GM12891 (cell line): ENCODE measurements at places on chromosomes 11 and 22.

- no peak for DNase-seq
Measured at GRCh38 chr11:86949995-86950660, 5.1 kb downstream of the FZD4 start.

DNA sequence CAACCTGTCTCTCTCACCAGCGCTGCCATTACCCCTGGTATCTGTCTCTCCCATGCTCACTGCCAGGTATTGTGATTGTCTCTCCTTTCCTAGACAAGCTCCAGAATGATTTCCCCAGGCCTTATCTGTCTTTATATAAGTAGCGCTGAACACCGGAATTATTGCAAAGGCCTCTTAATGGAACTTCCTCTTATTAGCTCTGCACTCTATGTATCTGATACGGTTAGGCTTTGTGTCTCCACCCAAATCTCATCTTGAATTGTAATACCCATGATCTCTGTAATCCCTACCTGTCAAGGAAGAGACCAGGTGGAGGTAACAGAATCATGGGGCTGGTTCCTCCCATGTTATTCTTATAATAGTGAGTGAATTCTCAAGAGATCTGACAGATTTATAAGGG, 39.3 kb downstream of the DDI1 start:
- no peak for DNase-seq

DNA sequence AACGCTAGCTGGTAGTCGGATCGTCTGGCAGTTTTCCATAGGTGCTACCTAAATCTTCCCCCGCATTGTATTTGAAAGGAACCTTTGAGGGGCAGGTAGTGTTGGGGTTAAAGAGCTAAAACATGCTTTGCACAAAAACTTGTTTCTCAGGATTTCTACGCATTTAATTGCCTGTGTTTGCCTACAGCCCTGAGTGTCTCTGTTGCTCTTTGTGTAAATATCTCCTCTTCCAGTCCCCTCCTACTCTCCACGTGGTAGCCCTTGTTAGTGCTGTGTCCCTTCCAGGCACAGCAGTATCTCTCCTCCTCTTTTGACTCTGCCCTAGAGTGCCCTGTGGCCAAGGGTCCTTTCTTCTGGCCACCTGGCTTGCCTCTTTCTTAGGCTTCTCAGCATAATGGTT, 81.7 kb downstream of the BARX2 start:
- no peak for DNase-seq

GRCh38 chr22:38788846-38789245, 5.1 kb downstream of the DNAL4 start:
- DNase-seq: no peak

- DNase-seq: no peak
Measured at GRCh38 chr22:46500201-46500600, 37.2 kb downstream of the CELSR1 start.

- no peak for DNase-seq
Measured at GRCh38 chr11:96188243-96189006, 154.6 kb downstream of the MAML2 start.

- no peak for DNase-seq
Measured at GRCh38 chr11:77400775-77401449, 73.0 kb downstream of the PAK1 start.

GRCh38 chr11:1884303-1884700, 7.4 kb downstream of the PRR33 start:
- no peak for DNase-seq

DNA sequence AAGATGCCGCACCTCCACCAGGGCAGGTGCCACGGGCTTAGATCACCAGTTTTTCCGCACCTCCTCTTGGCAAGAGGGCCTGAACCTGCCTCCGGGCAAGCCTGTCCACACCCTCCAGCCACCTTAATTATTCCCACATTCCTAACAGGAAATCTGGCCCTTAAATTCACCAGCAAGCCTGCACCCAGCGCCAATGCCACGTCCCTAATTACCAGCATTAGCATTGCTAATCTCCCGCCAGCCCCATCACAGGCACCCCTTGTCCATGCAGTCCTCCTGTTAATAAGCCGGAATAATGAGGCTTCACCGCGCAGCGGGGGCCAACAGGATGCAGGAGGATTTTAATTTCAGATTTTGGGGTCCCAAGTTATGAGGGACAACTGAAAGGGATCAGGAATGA, 69.7 kb downstream of the PHF21B start:
- DNase-seq: no peak

- DNase-seq: no peak
Measured at GRCh38 chr11:10388574-10388973, 66.5 kb upstream of the AMPD3 start.

DNA sequence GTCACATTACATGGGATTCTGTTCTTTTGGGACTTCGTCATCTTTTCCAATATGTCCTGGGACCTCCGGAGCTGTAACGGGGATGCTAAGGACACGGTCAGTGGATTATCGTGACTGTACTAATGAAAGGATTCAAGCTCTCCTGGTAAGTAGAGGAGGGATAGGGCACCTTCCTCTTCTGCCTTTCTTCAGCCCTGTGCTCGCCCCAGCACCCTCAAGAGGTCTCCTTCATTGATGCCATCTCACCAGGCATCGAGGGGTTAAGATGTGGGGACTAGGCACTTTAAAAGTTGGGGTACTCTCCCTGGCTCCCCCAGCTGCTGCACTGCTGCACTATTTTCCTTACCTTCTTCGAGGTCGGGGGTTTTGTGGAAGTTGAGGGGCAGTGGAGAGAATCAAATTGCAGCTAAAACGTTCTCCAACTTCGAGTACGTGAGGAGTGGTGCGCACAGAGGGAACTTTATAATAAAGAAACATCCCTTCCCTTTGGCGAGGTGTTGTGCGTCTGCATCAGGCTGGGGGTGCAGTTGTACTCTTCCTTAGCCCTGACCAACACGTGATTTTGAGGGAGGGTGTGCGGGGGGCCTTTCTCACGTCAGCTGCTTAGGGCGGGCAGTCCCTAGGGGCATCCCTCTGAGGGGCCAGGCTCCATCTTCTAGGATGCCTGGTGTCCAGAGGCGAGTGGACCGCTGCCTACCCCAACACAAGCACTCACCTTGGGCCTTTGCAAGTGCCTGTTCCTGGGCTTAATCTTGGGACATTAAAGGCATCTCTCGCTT, 96.1 kb downstream of the GRAMD1B start:
- no peak for DNase-seq

DNA sequence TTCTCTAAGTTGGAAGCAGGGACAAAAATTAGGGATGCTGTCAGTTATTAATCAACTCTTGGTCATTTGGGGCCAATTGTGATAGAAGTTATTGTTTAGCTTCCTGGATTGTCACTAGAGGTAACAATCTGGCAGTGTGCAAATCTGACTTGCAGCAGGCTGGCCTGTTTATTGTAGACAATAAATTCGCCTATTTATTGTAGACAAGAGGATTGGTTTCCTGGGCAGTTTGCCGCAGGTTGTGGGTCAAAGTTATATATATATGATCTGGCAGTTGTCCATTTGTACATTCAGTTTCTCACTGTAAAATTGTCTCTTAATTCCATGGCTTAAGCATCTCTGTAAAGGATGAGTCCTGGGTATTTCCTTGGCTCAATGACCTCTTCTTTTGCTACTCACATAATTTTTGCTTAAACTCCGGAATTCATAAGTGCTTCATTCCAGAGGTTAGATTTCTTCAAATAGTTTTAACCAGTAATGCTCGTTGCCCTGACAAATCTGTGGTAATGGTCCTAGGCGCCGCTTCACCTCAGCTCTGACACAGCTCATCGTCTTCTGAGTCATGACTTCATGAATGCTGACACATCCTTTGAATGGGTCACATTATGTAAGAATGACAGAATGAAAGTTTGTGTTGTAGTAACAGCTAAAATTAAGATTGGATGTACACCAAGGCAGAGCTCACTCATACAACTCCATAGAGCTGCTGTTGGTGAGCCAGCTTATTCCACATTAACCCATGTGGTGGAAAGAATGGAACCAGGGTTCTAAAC, 7.8 kb upstream of the MMP3 start:
- no peak for DNase-seq

- DNase-seq: no peak
Measured at GRCh38 chr11:5159806-5160205, 5.2 kb upstream of the OR52A1 start.

DNA sequence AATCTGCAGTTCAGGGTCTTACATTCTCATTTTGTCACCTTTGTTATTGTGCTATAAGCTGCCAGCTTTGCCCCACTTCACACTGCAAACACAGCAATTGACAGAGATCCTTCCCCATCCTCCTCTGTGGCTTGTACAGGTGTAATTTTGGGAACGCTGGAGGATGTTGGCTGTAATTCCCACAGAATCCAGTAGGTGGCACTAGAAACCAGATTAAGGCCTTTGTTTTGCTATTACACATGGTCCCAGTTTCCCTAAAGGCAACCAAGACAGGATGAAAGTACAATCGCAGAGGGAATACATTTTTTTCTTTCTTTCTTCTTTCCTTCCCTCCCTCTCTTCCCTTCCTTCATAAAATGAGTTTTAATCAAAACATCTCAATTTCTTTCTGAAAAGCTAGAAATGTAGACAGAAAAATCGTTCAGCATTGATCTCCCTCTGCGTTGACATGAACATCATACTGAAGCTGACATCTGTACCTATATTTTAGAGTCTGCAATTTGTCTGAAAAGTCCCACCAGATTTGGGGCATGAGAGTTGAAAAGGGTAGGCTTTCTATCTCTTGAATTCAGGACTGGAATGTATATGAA, 21.3 kb upstream of the NELL1 start:
- peak; percentile 39 for DNase-seq

DNA sequence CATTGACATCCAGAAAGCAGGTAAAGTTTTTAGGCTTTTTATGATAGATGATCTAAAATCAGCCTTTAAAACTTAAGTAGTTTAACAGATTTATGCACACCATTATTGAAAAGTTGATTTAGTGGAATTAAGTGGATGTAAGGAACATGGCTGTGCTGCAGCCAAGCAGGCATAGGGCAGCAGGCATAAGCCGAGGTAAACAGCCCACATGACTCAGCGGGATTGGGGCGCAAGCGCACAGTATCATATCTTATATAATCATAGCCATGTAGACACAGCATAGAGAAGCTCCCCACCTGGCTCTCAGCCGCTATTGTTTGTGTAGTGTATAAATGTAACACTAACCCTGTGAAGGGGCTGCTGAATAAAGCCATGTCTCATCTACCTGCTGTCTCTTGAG, 157.5 kb downstream of the WNT11 start:
- no peak for DNase-seq

DNA sequence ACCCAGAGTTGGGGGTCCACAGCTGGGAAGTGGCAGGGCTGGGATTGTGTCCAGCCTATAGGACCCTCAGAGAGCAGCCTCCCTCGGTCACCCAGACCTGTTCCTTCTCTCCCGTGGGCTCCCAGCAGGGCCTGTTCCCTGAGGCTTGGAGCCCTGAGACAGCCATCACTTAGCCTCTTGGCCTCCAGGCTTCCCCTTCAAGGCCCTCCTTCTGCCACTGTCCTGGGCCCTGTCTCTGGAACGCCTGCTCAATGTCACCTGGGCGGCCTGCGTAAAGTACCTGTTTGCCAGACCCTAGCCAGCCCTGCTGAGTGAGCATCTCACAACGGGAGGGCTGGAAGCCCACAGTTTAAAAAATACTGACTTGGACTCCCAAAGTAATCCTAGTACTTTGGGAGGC, 6.5 kb downstream of the MGAT3 start:
- no peak for DNase-seq

- no peak for DNase-seq
Measured at GRCh38 chr22:36492109-36492508, 10.7 kb upstream of the TXN2 start.

DNA sequence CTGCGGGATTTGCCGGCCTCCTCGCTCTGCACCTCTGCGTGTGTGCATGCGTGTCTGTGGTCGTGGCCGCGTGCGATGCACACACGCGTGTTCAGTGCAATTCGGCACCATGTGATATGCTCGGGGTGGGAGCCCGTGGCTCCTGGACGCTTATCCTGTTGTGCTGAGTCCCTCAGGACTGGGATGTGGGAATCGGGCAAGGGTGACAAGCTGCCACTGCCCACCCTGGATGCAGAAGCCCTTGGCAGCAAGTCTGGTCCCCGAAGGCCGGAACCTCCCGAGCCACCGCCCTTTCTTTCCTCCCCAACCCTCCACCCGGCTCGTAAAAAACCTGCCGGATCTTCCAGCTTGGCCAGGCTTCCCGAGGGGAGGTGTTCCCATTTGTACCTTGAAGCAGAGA, 128.2 kb downstream of the PHF21B start:
- DNase-seq: no peak

GRCh38 chr22:43205748-43206508, 19.0 kb upstream of the TTLL12 start:
- DNase-seq: no peak

GRCh38 chr11:26904801-26905200, 89.1 kb upstream of the FIBIN start:
- DNase-seq: no peak

GRCh38 chr11:70848243-70848750, 404.1 kb downstream of the SHANK2 start:
- no peak for DNase-seq

- DNase-seq: no peak
Measured at GRCh38 chr11:3043315-3043871, 13.8 kb downstream of the CARS1 start.

DNA sequence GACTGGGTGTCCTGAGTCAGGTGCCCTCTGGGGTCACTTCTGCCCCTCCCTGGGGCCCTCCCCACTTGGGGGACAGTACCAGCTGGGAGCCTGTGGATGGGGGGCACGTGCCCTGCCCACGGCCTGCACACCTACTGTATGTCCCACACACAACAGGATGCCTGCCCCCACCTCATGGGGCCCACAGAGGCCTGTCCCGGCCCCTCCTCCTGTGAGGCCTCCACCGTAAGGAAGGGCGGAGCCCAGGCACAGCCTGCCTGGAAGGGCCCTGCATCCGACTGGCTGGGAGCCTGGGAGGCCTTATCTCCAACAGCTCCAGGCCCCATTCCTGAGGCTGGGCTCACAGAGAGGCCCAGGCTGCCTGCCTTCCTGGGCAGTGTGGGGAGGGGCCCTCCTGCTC, 47.8 kb downstream of the BRSK2 start:
- DNase-seq: no peak

GRCh38 chr11:10441652-10442503, 13.2 kb upstream of the AMPD3 start:
- DNase-seq: peak; percentile 44

- DNase-seq: no peak
Measured at GRCh38 chr11:116062129-116062489, 557.9 kb upstream of the CADM1 start.

- DNase-seq: no peak
Measured at GRCh38 chr11:117011541-117011898, 86.7 kb downstream of the SIK3 start.

- DNase-seq: no peak
Measured at GRCh38 chr11:65100674-65101350, 4.8 kb downstream of the VPS51 start.

DNA sequence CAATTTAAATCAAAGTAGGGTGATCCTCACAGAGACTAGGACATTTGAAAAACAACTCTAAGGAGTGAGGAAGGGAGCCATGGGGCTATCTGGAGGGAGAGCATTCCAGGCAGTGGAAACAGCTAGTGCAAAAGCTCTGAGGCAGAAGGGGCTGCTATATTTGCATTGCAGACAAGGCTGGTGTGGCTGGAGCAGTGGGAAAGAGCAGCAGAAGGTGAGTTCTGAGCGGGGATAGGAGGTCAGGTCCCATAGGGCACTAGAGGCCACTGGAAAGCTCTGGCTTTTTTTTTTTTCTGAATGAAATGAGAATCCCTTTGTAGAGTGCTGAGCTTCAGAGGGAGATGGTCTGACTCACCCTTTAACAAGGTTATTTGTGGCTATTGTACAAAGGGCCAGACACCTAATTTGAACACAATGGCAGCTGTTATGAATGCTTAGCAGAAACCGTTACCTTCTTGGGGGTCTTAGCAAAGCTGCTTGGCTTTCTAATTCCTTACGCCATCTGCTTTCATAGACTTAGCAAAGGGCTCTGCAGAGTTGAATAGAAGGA, 291.6 kb downstream of the BUD13 start:
- no peak for DNase-seq

- no peak for DNase-seq
Measured at GRCh38 chr22:34416022-34416860, 496.0 kb upstream of the LARGE1 start.
